ENCODE measurements at places on chromosomes 3 and 15.

- no peak for DNase-seq
These were observed 1.2 kb downstream of the PCBP4 start for GRCh38 chr3:51966016-51966415.

DNA sequence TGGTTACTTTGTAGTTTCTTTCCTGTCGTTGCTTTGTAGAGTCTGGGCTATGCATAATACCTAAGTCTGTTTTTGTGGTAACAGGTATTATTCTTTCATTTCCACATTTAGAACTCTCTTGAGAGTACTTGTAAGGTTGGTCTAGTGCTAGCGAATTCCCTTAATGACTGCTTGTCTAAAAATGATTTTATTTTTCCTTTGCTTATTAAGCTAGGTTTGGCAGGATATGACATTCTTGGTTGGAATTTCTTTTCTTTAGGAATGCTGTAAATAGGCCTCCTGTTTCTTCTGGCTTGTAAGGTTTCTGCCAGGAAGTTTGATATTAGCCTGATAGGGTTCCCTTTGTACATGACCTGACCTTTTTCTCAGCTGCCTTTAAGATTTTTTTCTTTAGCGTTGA is 70.1 kb upstream of the SGO1 start:
- DNase-seq, result no peak

DNA sequence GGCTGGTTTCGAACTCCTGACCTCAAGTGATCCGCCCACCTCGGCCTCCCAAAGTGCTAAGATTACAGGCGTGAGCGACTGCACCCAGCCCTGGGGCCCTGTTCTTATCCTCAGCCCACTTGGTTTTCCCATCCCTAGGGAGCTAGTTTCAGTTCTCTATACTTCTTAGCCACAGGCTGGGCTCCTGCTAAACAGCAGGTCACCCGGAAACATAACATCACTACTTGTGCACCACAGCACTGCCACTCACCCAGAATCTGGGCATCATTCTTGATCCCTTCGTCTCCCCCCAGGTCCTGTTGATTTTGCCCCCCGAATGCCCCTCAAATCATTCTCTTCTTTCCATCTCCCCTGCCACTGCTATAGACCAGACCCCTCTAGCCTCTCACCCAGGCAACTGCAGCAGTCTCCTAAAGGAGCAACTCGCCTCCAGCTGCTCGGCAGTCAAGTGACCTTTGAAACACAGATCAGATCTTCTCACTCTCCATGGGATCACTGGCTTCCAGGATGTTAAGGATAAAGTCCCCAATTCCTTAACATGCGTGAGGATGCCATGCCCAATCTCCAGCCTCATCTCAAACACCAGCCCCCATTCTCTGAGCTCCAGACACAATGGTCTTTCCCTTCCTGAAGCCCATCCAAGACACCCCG is 5.6 kb upstream of the AP3S2 start:
- no peak for DNase-seq

GRCh38 chr3:98333989-98334606 is 19.6 kb upstream of the OR5K4 start:
- peak; percentile 70 for DNase-seq

DNA sequence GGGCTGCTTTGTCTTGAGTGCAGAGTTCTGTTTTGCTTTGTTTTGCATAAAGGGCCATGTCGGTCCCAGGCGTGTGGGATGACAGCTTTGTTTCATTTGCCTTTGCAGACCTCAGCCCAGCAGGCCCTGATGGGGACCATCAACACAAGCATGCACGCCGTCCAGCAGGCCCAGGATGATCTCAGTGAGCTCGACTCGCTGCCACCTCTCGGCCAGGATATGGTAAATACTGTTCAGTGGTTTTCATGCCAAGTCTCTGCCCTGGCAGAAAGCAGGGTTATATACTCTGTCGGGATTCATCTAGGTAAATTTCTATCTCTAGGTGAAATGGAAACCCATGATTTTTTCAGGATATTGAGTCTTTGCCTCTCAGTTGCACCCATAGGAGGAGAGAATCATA is 343.9 kb upstream of the TPM1 start:
- DNase-seq, result no peak

DNA sequence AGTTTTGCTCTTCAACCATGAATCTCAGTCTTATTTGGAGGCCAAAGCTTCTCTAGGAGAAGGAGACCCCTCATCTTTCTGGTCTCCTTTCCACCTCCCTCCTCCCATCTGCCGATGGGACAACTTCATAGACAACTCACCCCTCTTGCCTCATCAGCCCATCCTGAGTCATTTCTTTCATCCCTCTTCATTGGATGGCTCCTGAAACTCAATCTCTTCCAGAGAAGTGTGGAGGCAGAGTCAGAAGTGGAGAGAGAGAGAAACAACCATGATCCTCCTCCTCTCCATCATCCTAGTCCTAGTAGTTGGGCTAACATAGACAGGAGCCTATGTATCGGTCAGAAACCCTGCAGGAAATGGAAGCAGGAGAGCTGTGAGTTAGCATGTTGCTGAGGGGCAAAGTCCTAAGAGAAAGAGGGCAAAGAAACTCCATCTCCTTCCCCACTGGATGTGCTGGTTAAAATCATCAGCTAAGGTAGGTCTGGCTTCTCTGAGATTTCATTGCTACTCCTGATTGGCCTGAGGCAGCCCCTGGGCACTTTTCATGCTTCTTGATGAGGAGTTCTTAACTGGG is 21.3 kb upstream of the HCN4 start:
- DNase-seq, result peak; percentile 18

DNA sequence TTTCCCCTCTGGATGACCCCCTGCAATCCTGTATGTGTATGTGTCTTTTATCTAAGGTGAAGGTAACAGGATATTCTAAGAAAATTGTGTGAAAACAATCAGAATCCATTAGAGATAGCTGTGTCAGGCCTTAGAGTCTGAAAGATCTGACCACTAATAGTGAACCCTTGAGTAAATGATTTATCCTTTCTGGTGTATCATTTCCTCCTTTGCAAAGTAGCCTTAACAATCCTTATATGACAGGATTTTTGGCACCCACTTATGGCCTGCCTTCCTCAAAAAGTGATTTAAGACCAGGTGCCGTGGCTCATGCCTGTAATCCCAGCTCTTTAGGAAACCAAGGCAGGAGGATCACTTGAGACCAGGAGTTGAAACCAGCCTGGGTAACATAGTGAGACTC is 110.2 kb downstream of the RBPMS2 start:
- no peak for DNase-seq

- DNase-seq, result no peak
These were observed 33.6 kb upstream of the GRIP2 start for GRCh38 chr3:14573706-14574105.

DNA sequence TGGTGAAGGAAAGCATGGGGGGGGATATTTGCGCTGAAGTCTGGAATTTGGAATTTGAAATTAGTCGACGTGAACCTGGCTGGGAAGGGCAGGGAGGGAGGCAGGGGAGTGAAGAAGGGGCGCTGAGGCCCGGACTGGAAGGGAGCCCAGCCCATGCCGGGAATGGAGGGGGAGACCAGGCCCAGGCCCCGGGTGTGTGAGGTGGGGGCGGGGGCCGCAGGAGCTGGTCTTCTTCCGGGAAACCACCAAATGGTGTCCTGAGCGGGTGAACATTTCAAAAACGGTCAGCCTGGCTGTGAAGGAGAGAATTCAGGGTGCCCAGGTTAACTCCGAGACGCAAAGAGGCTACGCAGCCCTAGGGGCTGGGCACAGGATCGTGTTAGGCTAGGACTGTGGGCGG is 497 bp upstream of the PRR20G start:
- DNase-seq, result no peak

Measured in choroid plexus epithelial cell (primary cell).